CD4-positive, alpha-beta T cell treated with Interleukin-10 for 1 hour (primary cell): ENCODE measurements at places on chromosomes 13 and 19.

- DNase-seq = peak; percentile 94
These were observed 13.8 kb upstream of the UBE2L5 start for GRCh38 chr13:30408319-30409101.

DNA sequence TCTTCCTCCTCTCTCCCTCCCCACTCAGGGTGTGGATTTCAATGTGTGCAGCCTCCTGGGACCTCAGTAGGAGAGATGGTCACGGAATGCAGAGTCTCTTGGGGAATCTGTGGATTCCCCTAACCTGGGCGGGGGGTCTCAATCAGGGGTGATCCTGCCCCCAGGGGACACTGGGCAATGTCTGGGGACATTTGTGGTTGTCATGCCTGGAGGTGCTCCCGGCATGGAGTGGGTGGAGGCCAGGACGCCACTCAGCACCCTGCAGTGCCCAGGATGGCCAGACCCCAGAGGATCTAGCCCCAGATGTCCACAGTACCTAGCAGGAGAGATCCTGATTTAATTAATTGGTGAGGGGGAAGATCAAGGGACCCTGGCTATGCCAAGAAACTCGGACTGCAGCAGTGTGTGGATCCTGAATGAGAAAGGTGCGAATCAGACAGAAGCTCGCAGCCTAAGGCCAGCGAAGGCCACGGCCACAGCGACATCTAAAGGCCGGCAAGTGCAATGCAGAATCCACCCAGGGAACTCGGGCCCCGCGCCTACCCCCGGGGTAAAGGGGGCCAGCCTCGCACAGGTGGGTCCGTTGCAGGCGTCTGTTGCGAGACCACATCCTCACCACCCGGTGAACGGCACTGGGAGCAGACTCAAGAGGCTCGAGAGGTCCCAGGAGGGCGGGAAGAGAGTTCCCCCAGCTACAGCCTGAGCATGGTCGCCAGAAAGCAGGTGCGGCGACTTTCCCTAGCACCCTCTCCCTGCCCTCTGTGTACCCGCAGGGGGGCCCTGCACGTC lies 88.8 kb downstream of the GNG7 start:
- peak; percentile 70 for DNase-seq

DNA sequence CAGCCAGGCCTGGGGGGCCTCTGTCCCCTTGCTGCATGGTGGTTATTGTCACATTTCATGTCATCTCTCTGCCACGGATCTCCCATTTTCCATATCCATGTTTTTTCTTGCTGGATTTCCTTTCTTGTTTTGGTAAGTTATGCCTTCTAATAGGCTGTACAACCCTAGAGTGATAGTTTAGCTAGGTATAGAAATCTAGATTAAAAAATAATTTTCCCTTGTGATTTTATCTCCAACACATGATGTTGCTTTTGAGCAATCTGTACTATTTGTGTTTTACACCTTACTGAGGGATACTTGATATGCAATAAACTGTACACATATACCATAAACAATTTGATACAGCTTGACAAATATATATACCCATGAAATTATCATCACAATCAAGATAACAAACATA lies 17.0 kb downstream of the SOX1 start:
- no peak for DNase-seq

GRCh38 chr13:75217949-75218348 lies 264.0 kb downstream of the TBC1D4 start:
- DNase-seq = no peak

GRCh38 chr13:44899967-44900366 lies 89.3 kb downstream of the NUFIP1 start:
- DNase-seq = no peak

GRCh38 chr13:77172650-77173049 lies 145.7 kb upstream of the FBXL3 start:
- DNase-seq = peak; percentile 18

- no peak for DNase-seq
These were observed 1670.2 kb upstream of the PCDH20 start for GRCh38 chr13:63085851-63086250.

- no peak for DNase-seq
These were observed 130.0 kb downstream of the CYSLTR2 start for GRCh38 chr13:48783695-48784230.

- no peak for DNase-seq
These were observed 27.9 kb upstream of the KLF2 start for GRCh38 chr19:16296713-16297112.

DNA sequence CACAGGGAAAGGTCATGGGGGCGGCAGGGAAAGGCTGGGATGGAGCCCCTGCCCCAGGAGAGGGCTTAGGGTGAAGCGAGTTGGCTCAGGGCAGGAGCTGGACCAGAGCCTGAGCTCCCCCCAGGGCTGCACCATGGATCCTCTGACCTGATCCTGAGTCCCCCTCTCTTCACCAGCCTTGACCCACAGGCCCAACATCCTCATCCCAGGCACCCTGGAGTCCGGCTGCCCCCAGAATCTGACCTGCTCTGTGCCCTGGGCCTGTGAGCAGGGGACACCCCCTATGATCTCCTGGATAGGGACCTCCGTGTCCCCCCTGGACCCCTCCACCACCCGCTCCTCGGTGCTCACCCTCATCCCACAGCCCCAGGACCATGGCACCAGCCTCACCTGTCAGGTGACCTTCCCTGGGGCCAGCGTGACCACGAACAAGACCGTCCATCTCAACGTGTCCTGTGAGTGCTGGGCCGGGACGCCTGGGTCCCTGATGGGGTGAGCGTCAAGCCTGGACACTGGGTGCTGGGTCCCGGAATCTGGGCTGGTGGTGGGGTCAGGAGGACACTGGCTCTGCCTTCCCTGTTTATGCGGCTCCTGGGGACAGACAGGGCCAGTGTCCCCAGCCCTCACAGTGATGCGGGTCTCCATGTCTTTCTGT lies 842 bp downstream of the SIGLEC9 start:
- DNase-seq = no peak
